ENCODE measurements at places on chromosomes 4 and X.

- DNase-seq = no peak
These were observed 4.0 kb upstream of the NEUROG2 start for GRCh38 chr4:112519689-112520597.

DNA sequence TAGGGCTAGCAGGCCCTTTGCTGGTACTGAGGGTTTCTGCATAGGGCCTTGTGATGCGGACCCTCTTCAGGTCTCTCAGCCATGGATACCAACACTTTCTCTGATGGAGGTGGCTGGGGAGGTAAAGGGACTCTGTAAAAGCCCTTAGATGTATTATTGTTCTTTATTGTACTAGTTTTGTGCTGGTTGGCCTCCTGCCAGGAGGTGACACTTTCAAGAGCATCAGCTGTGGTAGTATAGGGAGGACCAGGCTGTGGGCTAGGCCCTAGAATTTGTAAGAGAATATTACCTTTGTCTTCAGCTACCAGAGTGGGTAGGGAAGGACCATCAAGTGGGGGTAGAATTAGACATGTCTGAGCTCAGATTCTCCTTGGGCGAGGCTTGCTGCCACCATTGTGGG lies 936.3 kb downstream of the CENPC start:
- DNase-seq = no peak

DNA sequence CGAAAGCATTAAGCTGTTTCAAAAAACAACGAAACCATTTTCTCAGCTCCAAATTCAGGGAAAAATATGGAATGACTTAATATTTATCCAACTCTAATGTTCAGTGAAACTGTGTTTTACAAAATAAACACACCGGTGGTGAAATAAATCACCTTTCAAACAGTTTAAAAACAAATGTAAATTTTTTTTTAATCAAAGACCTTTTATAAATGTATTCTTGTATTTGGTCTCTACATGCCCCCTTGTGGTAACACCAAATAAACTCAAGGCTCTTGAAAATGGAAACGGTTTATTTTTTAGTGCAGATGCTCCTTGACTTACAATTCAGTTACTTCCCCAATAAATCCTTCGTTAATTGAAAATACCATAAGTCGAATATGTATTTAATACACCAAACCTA lies 45.8 kb upstream of the ITM2A start:
- peak; percentile 26 for DNase-seq

- no peak for DNase-seq
These were observed 58.5 kb downstream of the ATXN3L start for GRCh38 chrX:13261348-13261747.

DNA sequence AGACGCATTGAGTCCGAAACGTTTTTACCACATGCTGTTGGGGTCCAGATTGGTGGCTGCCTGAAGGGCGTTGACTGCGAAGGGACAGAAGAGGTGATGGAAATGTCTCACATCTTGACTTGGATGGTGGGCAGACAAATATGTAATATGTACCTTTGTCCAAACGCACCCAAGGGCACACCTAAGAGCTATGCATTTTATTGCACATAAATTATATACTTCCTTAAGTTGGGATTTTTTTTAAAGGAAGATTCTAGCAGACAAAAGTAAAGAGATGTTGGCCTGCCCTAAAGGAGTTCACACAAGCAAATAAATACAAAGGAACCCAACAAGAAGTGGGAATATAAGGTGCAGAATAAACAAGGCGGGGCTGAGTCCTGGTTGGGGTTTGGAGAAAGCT lies 91.1 kb upstream of the TBL1X start:
- DNase-seq = no peak

DNA sequence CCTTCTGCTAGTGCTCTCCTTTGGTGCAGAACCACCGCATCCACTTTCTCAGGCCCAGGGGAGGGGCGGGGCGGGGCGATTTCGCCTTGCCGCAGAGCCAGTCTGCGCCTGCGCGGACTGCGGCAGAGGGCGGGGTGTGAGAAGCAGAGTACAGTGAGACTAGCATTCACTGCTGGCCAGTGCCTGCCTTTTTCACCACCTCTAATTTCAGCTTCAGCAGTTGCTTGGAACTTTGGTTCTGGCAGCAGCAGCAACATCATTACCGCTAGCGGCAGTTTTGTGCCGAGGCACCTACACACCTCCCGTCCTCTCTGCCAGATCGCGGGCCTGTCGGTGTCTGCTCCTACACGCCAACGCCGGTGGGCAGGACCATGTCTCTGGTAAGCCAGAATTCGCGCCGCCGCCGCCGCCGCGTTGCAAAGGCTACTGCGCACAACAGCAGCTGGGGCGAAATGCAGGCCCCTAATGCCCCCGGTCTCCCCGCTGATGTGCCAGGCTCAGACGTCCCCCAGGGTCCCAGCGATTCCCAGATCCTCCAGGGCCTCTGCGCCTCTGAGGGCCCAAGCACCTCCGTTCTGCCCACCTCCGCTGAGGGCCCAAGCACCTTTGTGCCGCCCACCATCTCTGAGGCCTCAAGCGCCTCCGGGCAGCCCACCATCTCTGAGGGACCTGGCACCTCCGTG lies at the start of gene MAGEE1:
MAGEE1 (plus strand) TSS at position 151 of the 683 bp plus-strand sequence; CDS start at position 372, 221 bp downstream.
- DNase-seq = peak; percentile 47

DNA sequence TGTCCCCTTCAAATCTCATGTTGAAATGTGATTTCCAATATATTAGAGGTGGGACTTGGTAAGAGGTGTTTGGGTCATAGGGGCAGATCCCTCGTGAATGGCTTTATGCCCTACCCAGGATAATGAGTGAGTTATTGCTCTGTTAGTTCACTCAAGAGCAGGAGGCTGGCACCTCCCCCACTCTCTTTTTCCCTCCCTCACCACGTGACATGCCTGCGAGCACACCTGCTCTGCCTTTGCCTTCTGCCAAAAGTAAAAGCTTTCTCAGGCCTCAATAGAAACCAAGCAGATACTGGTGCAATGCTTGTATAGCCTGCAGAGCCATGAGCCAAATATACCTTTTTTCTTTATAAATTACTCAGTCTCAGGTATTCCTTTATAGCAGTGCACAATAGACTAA lies 286.3 kb upstream of the UGT8 start:
- DNase-seq = no peak

DNA sequence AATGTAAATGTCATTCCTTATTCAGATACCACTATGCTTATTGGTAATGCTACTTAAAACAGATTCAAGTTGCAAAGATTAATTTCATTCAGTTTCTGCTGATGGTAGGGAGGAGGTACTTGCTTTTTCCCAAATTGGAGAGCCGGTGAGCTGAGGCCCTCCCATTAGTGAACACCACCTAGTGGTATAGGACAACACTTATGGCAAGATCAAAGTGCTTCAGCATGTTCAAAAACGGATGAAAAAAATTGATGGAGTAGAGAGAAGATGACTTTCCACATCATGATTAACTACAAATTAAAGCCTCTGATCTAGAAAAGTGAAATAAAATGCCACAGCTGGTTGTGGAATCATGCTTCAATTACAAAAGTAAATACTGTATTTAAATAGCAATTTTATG lies 112.9 kb downstream of the MBNL3 start:
- DNase-seq = peak; percentile 12

DNA sequence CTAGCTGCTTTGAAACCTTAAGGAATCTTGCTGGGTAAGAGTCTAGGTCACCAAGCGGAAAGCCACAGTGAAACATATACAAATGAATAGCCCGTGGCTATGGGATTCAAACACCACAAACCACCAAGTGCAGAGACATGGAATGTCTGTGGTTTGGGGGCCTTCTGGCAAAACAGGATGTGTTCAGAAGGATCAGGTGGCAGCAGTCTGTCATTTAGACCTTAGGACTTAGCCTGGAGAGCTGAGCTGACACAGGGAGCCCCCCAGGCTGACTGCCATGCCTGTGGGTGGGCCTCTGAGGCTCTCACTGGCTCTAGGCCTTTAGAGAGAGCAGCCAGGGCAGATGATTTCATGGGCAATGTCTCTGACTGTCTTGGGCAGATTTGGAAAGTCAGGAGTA lies 225.6 kb downstream of the FBXW7 start:
- DNase-seq = peak; percentile 73

- no peak for DNase-seq
These were observed 22.3 kb upstream of the NAT8L start for GRCh38 chr4:2036866-2037265.

Data from choroid plexus epithelial cell (primary cell).